AML-193 (cell line): ENCODE measurements at places on chromosomes 5 and 9.

- no peak for DNase-seq
Measured at GRCh38 chr5:150181027-150181426, 8.8 kb upstream of the SLC6A7 start.

DNA sequence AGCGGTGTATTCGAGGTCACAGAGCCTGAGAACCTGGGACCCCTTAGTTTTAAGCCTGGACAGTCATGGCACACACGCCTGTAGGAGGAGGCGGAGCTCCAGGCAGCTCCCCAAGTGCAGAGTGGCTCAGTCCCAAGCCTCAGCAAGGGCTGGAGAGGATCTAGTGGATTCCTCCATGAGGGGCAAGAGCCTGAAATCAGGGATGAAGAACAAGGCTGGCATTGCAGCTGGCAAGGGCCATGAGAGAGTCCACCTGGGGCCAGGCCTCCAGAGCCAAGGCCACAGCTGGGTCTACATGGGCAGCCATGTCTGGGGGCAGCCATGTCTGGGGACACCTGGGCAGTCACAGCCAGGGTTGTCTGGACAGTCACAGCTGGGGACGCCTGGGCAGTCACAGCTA lies 21.9 kb downstream of the ADAMTSL2 start:
- DNase-seq: no peak

- DNase-seq: no peak
Measured at GRCh38 chr9:75023846-75024245, 4.2 kb downstream of the CARNMT1 start.

- DNase-seq: no peak
Measured at GRCh38 chr5:148730270-148730669, 75.9 kb upstream of the HTR4 start.

DNA sequence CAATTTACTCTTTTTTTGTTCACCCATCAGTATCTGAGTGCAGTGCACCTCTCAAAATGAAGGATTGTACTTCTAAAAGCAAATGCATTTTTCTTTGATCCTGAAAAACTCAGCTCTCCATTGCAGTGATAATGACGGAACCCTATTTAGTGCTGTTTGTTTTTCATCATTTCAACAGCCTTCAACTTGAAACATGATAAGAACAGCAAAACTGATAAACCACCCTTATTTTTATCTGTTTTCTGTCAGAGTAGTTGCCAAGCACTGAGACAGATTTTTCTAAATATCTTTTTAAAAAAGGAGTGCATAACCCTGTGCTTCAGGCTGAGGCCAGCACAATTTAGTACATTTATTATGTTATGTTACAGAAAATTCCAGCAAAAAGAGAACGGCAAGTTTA lies 549.8 kb upstream of the DMAC1 start:
- no peak for DNase-seq

DNA sequence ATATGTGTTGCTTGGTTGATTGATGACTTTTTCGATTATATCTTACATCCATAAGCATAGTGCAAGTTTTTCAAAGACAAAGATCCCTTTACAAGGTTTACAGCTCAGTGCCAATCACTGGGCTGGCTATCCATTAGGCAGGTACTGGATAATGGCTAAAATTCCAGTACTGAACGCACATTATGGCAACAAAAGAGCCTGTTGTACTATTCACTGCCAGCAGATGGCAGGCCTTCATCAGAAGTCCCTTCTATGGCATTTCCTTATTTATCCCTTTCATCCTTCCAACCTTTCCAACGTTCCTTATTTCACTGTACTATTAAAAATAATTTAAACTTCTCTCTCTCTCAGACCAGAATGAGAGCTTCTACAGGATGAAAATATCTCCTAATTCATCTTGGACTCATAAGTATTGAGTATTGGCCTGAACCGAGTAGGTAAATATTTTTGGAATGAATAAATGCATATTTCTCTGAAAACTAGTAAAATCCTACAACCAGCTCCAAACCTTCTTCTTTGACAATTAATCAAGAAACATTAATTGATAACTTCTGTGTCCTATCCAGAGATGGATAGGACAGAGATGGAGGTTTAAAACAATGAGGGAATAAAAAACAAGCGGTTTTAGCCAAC lies 6.7 kb upstream of the WNT8A start:
- peak; percentile 47 for DNase-seq

DNA sequence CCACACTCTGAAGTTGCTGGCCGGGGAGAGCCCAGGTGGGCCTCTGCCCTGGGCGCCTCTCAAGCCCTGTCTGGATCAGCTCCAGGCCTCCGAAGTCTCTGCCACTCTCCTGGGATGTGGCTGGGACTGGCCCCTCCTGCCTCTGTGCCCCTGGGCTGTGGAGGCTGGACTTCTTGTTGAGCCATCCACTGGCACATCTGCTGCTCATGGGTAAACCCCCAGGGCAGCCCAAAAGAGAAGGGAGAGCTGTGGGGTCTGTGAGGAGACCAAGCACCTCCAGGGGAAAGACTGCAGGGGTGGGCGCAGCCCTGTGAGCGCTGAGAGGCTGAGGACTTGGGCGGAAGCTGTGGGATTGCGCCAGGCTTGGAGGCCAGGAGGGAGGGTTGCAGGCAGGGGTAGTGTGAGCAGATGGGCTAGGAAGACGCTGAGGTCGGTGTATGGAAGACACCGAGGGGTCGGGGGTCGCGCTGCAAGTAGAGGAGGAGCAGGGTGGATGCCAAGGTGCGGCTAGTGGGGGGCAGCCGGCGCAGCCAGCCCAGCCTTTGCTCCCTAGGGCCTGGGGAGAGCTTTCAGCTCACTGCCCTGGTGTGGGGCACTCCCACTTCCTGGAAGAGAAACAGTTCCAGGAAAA lies 118.1 kb downstream of the WNK2 start:
- no peak for DNase-seq

DNA sequence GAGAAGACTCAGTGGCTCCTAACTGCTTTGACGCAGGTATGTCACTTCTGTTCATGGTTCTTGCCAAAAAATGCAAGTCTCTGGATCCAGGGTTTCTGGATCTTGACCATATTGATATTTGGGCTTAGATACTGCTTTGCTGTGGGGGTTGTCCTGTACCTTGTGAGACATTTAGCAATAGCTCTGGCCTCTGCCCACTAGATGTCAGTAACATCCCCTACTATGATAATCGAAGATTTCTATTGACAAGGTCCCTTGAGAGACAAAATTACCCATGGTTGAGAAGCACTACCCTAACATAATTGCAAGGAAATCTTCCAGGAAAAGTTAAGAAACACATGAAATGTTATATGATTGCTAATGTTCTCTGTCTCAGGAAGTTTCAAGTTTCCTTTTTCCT lies 285.4 kb downstream of the TMEM232 start:
- DNase-seq: peak; percentile 2

DNA sequence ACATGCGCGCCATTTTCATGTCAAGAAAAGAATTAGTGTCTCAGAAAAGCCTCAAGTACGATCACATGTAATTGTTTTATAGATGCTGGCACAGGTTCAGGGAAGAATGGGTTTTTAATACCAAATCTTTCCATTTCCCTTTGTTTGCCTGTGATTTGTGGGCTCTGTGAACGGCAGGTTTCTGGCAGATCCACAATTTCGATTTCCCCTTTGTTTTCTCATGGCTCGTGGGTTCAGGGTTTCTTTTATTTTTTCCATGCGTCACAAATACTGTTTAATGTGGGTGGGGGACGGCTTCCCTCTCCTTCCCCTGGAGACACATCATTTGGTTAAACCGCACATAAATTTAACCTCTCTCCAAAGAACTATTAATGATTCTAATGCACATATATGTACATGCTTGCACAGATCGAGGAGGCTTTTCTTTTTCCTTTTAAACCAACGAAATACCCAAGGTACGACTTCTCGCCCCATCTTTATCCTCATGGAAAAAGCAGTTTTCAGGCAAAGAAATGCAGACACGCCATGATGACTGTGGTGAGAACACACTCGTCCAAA lies 195.9 kb downstream of the SLIT3 start:
- no peak for DNase-seq

- peak; percentile 60 for DNase-seq
Measured at GRCh38 chr5:88824892-88825583, 57.9 kb downstream of the MEF2C start.

DNA sequence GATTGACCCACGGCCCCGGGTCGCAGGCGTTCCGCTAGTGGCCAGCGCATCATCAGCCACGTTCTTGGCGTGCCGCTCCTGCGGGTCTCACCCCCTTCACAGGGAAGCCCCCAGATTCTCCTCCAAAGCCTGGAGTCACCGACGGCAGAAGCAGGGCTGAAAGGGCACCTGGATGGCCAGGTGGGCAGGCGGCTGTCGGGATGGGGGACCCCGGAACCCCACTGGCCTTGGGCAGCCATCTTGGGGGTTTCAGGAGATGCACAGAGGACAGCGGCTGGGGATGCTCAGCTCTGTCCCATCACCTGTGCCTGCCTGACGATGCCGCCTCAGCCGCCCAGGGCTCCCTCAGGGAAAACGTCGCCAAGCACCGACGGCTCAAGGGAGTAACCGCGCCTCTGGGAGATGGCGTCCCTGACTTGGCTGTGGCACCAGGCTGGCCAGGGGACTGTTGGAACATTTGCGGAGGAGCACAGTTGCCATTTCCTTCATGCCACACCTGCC lies 14.1 kb upstream of the SLC9A3 start:
- no peak for DNase-seq

GRCh38 chr9:98341157-98342097 lies 86.0 kb upstream of the TBC1D2 start:
- no peak for DNase-seq

GRCh38 chr9:110124439-110124838 lies 83.5 kb downstream of the C9orf152 start:
- DNase-seq: no peak

GRCh38 chr9:107155244-107155817 lies 127.7 kb upstream of the RAD23B start:
- no peak for DNase-seq

DNA sequence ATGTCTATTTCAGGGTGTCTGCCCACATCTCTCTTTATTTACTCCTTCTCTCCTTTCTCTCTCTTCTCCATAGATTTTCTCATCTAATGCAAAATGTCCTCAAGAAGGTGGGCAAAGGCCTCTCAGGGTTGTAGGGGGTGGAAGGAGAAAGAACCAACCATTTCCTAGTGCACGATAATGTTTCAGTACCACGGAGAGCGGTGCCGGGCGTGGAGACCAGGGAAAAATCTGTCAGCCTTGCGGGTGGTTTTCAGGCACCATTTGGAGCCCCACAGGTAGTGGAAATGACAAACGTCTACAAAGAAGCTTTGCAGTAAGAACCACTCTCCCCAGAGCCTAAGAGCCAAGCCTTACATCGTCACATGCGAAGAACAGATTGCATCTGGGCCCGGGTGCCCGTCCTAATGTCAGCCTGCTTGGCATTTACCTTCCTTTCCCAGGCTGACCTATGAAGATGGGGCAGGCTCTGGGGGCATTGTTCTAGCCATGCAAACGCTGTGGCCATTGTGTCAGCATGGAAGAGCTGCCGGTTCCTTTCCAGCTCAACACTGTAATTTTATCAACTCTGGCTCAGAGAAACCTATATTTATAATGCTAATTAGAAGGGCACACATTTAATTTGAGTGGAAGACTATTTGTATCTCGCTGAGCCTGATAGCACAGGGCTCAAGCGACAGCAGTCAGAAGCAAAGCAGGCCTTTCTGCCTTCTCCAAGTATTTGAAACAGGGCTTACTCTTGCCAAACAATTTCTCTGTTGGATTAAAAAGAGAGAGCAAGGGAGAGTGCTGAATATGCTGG lies 430.1 kb upstream of the WWC1 start:
- peak; percentile 8 for DNase-seq

- no peak for DNase-seq
Measured at GRCh38 chr9:86674487-86674886, 272.8 kb downstream of the GAS1 start.

DNA sequence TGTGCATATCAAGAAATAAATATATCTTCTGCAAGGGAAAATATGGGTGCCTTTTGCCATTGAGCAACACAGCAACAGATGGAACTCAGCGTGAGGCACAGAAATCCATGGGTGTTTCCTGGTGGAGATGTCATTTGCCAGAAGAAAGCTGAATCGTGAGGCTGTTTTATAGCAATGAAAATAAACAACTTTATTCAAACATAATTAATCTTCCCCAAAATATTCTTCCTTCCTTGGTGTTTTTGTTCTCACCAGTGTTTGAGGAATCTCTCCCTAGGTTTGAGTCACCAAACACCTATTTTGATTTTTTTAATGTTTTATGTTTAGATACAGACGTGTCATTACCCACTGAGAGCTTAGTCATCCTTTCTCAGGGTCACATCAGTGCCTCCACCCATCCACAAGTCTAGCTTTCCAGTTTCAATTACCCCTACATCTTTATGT lies 65.8 kb upstream of the PAPPA start:
- no peak for DNase-seq

DNA sequence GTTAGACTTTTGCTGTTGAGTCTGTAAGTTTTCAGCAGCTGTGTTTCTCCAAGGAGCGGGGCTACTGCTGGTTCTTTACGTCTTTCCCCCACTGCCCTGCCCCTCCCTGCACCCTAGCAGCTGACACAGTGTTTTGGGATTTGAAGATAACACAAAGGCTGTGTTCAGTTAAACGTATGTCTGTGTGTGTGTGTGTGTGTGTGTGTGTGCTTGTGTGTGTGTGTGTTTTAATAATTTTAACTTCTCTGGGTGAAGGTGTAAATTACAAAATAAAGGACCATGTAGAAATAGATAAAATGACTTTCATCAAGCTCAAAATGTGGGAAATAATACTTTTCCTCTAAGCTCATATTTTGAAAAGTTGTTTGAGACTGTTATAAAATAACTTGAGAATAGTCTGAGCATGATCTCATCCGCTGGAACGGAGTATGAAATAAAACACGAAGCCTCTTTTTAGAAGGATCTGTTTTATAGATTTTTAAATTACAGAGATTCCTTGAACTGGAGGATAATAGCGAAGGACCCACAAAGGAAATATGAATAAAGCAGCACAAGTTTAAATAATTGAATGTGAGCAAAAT lies 10.9 kb downstream of the ABL1 start:
- DNase-seq: no peak

DNA sequence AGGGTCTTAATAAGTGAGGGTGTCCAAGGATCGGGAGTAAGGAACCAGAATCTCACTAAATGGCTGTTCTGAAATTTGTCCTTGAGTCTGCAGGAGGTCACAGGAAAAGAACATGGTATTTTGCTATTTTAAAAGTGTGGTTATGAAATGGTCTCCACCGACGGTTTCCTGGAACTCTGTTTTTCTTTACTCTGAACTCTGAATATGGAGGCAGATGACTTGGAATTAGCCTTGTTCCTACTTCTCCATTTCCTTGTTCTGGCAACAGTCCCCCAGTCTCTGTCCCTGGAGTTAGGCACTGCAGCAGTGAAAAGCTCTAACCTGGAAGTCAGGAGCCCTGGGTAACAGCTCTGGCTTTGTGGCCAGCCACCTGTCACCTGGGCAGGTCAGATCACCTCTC lies 46.6 kb upstream of the C5orf58 start:
- no peak for DNase-seq

DNA sequence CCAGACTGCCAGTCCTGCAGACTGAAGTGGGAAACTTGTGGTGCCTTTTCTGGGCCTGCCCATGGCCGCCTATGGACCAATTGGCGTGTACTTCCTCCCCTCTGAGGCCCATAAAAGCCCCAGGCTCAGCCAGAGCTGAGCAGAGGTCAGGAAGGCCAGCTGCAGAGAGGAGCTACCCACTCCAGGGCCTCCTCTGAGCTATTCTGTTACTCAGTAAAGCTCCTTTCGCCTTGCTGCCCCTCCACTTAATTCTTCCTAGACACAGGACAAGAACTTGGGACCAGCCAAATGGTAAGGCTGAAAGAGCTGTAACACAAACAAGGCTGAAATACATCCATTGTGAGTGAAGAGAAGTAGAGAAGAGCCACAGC lies 106.4 kb downstream of the C9orf50 start:
- DNase-seq: no peak
